ENCODE measurements at places on chromosomes 13 and 19.

DNA sequence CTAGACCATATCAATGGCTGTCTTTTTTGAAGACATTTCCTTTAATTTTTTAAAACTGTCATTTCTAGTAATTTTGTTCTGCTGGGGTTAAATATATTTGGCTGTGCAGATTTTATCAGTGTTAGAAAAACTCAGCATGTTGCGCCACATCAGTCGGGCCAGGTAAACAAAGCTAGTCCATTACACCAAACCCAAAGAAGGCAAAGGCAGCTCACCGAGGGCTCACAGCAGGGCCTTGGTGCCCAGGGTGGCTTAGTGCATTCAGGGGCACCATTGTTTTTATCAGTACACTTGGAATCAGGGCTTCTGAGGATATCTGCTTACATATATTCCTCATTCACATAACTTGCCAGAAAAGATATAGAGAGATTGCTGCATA is 22.2 kb downstream of the SPATA13 start:
- no peak for DNase-seq

DNA sequence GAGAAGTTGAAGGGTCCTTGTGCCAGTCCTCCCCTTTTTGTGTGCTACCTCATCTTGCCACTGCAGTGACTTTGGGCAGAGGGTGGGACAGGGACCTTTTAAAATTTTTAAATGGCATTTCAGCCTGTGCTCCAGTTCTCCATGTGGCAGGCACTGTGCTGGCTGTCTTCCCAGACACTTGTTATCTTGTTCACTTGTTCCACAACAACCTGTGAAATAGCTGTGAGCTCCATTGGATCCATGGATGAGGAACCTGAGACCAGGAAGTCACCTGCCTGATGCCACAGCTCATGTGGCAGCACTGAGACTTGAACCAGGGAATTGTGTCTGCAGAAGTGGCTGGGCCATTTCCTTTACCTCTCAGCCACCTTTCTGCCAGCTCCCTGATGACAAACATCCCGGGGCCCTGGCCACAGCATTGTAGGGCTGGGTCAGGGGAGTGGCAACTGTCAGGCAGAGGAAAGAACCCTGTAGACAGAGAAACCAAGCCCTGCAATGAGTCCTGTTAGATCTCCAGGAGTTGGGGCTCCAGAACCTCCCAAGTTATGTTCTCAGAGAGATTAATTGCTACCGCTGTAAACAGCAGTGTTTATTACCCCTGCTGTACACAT is 6.4 kb downstream of the EGLN2 start:
- no peak for DNase-seq

DNA sequence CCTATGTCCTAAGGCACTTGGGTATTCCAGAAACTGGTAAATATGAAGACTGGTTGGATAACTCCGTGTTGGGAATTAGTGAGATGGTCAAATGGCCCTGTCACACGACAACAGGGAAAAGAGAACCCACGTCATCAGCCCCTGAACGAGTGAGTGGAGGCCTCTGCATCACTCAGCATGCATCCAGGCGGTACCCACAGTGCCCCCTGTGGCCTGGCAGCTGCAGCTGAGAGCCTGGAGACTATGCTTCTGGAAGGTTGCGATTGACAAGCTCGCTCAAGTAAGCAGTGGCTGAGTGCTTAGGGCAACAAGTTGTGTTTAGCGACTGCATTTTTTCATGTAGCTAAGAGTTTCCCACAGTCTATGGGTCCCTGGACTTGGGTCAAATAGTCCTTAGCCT is 55.9 kb downstream of the COL4A2 start:
- DNase-seq = no peak

GRCh38 chr19:7159105-7159933 is 89.8 kb downstream of the ZNF557 start:
- DNase-seq = peak; percentile 74

- DNase-seq = peak; percentile 29
Observed at GRCh38 chr13:102726430-102726829, 31.6 kb upstream of the METTL21C start.

DNA sequence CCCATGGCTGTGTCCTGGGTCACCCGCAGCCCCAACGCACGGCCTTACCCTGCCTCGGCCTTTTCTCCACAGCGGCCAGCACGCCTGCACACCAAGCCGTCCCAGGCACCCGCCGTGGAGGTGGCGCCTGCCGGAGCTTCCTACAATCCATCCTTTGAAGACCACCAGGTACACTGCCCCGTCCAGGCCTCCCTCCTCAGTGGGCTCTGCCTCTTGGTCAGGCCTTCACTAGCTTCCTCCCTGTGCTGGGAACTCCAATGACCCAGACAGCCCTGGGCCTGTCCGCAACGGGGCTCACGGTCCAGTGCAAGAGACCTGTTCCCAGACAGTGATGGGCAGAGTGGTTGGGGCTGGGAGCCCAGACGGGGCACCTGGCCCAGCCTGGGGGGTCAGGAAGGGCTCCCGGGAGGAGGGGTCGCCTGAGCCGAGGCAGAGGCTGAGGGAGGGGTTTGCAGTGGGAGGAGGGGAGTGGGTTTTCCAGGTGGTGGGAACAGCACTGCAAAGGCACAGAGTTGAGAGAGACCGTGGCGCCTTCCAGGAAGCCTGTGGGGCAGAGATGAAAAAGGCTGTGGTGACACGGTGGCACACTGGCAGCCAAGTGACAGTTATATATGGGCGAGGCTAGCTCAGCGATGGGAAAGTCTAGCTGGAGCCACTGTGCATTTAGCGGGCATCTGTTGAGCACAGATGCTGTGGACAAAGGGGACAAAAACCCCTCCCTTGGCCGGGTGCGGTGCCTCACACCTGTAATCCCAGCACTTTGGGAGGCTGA is 7.3 kb downstream of the NOP53 start:
- DNase-seq = no peak

DNA sequence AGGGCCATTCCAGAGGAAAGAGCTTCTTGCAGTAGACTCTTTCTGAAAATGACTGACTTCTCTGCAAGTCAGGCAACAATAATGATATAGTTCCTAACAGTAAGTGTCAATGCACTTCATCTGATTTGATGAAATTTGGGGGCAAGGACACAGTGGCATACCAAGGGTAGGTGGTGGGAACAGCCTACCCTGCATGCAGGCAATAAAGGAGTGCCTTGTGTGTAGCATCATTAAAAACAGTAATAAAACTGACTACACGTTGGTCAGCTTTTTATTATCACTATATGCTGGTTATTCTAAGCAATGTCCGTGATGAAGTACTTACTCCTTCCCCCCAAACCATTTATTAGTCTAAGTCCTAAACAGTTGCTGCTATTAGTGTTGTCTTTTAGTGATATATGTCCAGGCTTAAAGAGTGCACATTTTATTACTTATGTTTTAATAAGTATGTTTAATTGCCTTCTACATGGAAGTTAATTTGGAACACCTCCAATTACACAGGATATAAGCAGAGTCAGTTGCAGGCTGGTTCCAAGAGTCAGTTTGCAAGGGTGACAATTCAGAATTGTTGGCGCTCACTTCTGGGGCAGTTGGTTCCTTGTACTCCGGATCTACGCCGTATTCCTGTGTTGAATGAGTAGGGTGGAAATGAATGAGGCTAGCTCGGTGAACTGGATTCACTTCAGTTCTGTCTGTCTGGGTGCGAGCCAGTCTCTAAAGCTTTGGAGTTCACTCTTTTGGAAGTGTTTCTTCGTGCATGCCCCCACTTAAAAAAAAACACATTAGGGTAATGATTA is 84.0 kb downstream of the RGCC start:
- DNase-seq = no peak

- no peak for DNase-seq
Observed at GRCh38 chr19:48746738-48747575, at the start of gene IZUMO1. IZUMO1 (minus strand) TSS chr19:48746909; CDS start chr19:48745859, 1,050 bp downstream.

DNA sequence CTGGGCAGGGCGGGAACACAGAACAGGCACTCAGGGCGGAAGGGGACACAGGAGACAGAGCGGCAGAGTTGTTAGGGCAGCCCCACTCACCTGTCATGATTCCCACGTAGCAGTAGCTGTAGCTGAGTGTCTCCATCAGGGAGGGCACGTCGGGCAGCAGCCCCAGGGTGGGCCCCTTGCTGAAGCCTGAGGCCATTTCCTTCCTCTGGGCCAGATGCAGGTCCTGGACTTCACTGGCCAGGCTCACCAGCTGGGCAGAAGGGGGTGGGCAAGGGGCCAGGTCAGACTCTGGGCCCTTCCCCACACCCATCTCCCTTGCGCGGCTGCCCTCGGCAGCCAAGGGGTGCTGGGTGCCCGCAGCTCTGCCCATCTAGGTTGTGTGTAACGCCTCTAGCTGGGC is 5.9 kb downstream of the MBOAT7 start:
- DNase-seq = no peak

DNA sequence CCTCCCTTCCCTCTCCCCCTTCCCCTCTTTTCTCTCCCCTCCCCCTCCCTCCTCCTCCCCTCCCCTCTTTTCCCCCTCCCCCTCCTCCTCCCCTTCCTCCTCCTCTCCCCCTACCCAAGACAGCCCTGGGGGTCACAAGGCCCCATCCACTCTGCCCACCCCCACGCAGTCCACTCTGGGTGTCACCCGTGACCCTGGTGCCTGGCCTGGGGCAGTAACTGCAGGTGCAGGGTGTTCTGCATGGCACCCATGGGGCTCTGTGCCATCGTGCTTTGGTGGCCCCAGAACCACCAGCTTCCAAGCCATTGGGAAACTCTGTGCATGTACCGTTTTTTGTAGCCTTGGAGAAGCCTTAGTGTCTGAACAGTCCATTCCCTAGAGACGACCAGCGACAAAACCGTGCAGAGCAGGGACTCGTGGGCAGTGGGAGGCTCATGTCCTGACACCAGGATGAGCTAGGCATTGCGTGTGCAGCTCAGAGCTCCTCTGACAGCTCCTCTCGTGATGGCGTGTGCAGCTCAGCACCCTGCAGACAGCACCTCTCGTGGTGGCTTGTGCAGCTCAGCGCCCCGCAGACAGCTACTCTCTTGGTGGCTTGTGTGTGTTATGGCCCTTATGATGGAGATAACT is 43.7 kb upstream of the F7 start:
- DNase-seq = no peak

DNA sequence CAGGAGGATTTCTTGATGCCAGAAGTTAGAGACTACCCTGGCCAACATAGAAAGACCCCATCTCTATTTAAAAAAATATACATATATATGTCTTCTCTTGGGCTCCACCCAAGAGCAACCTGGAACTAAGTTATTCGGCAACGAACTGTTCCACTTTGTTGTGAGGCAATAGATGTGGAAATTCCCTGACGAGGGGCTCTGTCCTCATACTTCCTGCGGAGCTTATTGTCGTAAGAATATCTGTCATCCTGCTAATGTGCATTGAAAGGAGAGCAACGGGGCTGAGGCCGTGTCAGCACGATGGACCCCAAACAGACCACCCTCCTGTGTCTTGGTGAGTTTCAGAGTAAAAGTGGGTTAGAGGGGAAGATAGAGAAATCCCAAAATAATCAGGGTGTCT is at the start of gene FCAR:
Gene FCAR (plus strand): TSS at position 246 of the 400 bp plus-strand sequence. CDS start 55 bp downstream, at position 301.
- DNase-seq = no peak

GRCh38 chr13:36665630-36666029 is 8.2 kb upstream of the SERTM1 start:
- DNase-seq = no peak

DNA sequence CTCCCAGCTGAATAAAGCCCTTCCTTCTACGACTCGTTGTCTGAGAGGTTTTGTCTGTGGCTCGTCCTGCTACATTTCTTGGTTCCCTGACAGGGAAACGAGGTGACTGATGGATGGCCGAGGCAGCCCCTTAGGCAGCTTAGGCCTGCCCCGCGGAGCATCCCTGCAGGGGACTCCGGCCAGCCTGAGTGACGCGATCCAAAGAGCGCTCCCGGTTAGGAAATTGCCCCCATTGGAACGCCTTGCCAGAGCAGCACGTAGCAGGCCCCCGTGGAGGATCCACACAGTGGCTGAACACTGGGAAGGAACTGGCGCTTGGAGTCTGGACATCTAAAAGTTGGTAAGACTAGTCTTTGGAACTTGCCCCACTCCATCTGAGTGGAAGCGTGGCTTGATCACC is 296.8 kb upstream of the SGCG start:
- DNase-seq = no peak

GRCh38 chr19:55089342-55089944 is 13.8 kb downstream of the EPS8L1 start:
- DNase-seq = no peak

- no peak for DNase-seq
Observed at GRCh38 chr19:2578901-2579677, 103.2 kb downstream of the GADD45B start.

DNA sequence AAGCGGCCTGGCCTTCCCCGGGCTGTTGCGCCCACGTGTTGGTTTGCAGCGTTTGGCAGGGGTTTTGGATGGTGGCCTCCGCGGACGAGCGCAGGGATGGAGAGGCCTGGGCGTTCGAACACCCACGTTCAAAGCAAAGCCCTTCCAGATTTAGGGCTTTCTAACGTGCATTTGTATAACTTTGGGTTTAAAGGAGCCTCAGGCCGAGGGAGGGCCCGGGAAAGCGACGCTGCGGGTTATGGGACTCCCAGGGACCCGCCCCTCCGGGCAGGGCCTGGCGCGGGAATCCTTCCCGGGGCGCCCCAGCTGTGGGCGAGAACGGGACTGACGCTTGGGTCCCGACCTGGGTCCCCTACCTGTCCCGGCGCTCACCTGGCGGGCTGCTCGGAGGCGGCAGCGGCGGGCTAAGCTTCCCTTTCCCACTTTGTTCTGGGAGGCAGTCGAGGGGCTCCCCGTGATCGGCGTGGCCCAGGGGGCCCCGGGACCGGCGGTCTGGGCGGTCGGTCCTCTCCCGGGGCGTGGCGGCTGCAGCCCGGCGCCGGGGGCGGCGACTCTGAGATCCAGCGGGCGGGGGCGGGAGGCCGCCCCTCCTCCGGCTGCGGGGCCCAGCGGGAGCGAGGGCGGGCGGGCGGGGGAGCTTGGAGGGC is at the start of gene FBXO17:
Gene FBXO17 (minus strand): TSS at position 529 of the 647 bp plus-strand sequence. CDS start 25,423 bp downstream, outside the sequence.
- no peak for DNase-seq

GRCh38 chr13:99501848-99502301 is 603 bp downstream of the TM9SF2 start:
- DNase-seq = no peak

DNA sequence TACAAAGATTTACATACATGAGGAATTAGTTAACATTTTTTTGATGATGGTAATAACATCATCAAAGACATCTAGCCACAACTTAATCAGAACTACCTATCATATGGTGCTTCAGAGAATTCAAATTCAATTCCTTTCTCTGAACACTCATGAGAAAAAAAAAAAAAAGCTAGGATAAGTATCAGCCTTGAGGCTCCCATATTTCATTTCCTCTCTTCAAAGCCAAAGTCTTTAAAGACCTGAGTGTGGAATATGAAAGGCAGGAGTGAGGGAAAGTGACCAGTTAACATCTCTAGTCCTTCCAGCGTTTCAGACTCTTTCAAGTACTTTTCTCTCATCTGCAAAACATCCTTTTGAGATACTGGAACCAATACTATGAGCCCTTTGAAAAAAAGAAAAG is 137.5 kb downstream of the DCLK1 start:
- no peak for DNase-seq

GRCh38 chr19:13959962-13960862 is 7.9 kb downstream of the DCAF15 start:
- DNase-seq = no peak

- DNase-seq = no peak
Observed at GRCh38 chr13:114102131-114102520, 30.3 kb downstream of the RASA3 start.

GRCh38 chr19:49301165-49301865 is 23.7 kb downstream of the SLC6A16 start:
- DNase-seq = peak; percentile 65

All from NCI-H446 (cell line).